ENCODE measurements at places on chromosomes 16 and 17.
A peak's percentile ranks its signal among the peaks of the same experiment; 100 is the strongest.

DNA sequence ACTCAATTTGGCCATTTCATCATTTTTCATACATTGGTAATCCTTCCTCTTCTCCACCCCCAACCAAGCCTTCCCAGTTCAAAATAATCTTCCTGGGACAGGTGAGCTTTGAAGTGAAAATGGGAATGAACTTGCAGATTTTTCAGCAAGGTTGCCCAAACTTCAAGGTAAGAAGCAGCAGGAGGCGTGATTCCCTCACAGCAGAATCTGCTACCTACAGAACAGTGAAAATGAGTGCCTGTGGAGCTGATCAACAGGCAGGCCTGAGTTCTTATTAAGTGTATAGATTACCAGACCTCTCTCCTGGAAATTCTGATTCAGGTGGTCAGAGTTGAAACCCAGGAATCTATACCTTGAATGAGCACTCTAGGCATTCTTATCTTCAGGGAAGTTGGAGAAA lies 356.6 kb downstream of the RBFOX1 start:
- DNase-seq = no peak
- H3K27ac ChIP-seq = no peak overlapping the region
- no peaks in the 10 kb centered on the region for H3K4me1 ChIP-seq
- no peak overlapping the region for H3K4me3 ChIP-seq

DNA sequence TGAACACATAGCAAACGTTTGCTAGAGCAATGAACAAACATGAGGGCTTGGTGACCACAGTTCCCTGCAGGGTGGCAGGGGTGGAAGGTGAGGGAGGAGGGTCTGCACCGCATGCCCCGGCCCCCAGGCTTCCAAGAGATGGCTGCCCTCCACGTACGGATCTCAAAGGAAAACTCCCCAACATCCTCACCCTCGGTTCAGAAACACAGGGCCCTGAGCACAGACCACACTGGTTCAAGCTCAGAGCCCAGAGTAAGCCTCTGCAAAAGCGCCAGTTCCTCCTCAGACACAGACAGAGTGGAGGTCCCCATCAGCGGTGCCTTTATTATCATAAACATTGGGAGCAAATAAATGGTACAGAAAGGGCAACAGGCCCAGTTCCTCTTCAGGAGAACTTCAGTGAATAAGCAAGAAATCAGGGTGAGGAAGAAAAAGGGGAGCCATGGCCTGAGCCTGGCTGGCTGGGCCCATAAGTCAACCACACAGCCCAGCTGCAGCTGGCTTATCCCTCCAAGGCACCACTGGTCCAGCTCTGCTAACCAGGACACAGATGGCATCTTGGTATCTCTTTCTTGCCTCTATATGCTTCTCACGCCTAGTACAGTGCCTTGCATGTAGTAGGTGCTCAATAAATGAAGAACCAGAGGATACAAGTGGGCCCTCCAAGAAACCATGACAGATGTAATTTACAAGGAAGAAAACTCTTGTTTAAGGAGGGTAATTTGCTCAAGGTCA lies 11.0 kb downstream of the MPO start:
- no peaks in the 10 kb centered on the region for H3K36me3 ChIP-seq
- H3K4me3 ChIP-seq = no peak overlapping the region
- no peak overlapping the region for H3K27ac ChIP-seq
- H3K4me1 ChIP-seq = no peaks in the 10 kb centered on the region

DNA sequence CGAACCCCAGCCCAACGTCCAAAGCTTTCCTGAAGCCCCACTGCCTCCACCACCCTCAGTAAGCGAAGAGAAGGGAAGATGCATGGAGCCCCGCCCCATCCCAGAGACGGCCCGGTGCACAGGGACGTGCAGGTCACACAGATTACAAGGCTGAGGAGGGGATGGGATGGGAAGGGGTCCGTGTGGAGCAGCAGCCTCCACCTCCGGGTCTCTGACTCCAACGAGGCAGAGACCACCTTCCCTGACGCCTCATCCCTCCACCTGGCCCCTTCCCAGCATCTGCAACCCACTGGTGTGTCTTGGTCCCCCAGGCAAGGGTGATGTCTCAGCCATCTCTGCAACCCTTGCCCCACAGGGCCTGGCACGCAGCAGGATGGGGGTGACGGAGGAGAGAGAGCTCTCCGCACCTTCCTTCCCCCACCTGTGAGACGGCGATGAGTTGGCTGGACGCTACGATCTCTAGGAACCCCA lies 58.5 kb downstream of the TBC1D16 start:
- H3K4me1 ChIP-seq = peaks cover 63% of the 10 kb centered on the region
- H3K27ac ChIP-seq = no peak overlapping the region
- H3K27me3 ChIP-seq = no peaks in the 10 kb centered on the region

- H3K4me3 ChIP-seq = peak overlapping the region; percentile 99
- peaks cover 58% of the 10 kb centered on the region for H3K4me1 ChIP-seq
- no peak for DNase-seq
- H3K36me3 ChIP-seq = peaks cover 46% of the 10 kb centered on the region
- peak overlapping the region; percentile 78 for H3K27ac ChIP-seq
Measured at GRCh38 chr17:21039839-21040575, 2.8 kb downstream of the USP22 start.

- H3K27me3 ChIP-seq = peaks cover 54% of the 10 kb centered on the region
- peaks cover 74% of the 10 kb centered on the region for H3K4me1 ChIP-seq
- no peak for DNase-seq
- peak overlapping the region; percentile 58 for H3K27ac ChIP-seq
- peak overlapping the region; percentile 95 for H3K4me3 ChIP-seq
- peaks cover 48% of the 10 kb centered on the region for H3K36me3 ChIP-seq
Measured at GRCh38 chr16:86573215-86573614, 5.1 kb upstream of the FOXL1 start.

Measured in nephron progenitor cell (in vitro differentiated cells).